Omental fat pad (tissue), 4 donors: ENCODE measurements at places on chromosomes 13 and 19.

DNA sequence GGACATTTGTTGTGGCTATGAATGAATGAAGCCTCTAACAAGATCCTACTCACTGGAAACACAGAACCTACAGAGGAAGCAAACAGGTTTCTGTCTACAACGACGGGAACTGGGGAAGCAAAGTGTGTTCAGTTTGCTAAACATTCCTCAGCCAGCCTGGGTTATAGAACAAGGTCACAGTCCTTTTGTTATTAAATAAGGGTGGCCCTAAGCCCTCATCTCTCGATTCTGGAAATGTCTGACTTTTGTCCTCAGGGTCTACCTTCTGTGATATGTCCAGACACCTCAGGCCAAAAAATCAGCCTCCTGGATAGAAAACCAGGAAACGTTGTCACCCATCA, 64.6 kb upstream of the ARHGEF7 start:
- no peak for DNase-seq

- DNase-seq = no peak
Observed at GRCh38 chr19:18265582-18265981, 8.7 kb downstream of the IQCN start.

- DNase-seq = no peak
Observed at GRCh38 chr19:8194528-8195267, 14.5 kb upstream of the CERS4 start.

GRCh38 chr19:55656988-55657747, 2.3 kb downstream of the U2AF2 start:
- DNase-seq = no peak

GRCh38 chr19:41376241-41376997, at the start of gene TMEM91:
Gene TMEM91 (plus strand): TSS chr19:41376533. CDS start chr19:41378310, 1,777 bp downstream.
- no peak for DNase-seq

- no peak for DNase-seq
Observed at GRCh38 chr19:44807162-44807561, 1.7 kb upstream of the BCAM start.

DNA sequence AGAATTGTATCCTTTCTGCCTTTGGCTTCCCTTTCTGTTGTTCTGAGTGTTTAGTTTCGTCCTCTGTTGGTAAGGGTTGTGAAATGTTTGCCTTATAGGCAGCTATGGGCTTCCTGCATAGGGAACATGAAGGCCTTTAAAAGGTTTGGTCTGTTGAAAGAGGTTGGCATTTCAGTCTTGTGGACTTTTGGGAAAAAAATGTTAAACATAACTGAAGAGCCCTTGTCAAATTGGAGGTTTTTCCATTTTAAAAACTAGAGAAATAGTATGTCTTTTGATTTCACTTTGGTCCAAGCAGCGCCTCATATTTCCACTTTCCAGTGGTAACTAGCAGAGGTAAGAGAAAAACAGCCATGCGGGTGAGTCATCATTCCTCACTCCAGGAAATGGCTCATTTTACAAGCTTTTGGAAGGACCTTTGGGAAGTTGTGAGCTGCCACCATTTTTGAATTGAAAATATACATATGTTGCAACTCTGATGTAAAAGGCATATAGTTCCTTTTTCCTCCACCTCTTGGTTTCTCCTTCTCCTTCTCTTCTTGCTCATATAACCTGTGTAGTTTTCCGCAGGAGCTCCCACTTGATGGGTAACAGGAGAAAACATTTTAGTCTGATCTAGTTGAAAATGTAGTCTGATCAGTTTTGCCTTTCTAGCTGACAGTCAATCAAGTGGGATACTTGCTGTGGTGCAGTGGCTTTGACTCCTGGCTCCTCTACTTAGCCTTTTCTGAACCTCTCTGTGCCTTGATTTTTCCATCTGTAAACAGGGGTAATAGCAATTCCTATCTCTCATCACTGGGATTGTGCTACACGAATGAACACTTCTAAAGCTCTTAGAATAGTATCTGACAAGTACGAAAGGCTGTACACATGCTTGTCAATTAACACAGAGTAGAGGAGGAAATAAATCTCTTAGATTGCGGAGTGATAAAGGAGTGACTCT, 23.0 kb downstream of the GPC6 start:
- DNase-seq = no peak

DNA sequence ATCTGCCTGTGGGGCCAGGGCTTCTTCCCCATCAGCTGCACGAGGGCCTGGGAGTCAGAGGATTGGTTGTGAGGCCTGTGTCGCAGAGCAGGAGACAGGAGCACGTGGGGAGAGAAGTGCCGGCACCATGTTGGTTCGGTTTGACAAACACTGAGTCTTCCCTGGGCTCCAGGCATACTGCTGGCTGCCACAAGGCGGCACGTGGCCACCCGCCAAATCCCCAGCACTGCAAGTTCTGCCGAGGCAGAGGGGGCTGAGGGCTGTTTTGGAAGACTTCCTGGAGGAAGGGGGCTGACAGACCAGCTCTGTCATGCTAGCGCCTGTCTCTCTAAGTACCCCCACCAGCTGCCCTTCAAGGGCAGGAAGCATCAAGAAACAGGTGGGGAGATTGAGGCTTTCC, 9.5 kb downstream of the SHANK1 start:
- no peak for DNase-seq

GRCh38 chr13:98487016-98487415, 89.9 kb downstream of the STK24 start:
- no peak for DNase-seq

- DNase-seq = peak; percentile 35
Observed at GRCh38 chr19:52453324-52454094, at the start of gene ZNF578. Gene ZNF578 (plus strand): TSS chr19:52453553. CDS start chr19:52501846, 48,293 bp downstream.

DNA sequence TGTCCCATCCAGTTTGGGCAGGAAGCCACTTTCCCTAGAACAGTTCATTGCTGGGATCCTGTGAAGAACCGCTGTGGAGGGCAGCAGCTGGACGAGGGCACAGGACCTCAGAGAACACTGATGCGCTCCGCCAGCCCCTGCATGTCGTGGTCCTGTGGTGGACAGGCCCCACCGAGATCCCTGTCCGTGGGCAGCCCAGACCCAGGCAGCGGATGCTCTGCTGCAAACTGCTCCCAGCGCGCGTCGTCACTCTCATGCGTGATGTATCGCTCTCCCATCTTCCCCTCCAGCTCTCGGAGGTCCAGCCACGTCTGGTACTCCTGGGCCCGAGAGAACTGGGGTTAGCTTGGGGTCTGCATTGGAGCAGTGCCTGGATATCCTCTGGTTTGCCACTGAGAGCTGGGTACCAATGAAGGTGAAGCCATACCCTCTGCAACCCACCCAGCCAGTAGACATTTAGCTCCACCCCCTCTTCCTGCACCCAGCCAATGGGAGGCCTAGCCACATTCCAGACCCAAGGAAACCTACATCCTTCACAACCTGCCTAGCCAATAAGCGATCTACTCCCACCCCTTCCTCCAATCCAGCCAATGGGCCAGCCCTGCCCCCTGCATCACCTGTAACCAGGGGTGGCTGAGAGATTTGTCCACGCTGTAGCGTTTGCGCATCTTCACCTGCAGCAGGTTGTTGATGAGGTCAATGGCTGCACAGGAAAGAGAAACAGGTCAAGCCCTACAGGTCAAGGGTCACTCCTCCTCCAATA, 13.6 kb upstream of the DACT3 start:
- DNase-seq = no peak

DNA sequence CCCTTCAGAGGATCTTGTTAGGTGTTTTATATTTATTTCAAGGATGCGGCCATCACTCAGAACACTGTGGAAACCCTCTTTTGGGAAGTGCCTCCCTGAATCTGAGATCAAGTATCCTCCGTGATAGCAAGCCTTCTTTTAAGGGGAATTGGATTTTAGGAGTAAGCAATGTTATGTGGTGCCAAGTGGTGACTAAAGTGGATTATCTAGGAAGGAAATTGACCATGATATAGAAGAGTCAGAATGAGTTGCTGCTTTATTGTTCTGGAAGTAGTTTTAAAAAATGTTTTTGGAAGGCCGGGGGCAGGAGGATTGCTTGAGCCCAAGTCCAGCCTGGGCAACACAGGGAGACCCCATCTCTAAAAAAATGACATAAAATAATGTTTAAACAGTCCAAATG, 6.7 kb downstream of the ERCC5 start:
- DNase-seq = no peak

DNA sequence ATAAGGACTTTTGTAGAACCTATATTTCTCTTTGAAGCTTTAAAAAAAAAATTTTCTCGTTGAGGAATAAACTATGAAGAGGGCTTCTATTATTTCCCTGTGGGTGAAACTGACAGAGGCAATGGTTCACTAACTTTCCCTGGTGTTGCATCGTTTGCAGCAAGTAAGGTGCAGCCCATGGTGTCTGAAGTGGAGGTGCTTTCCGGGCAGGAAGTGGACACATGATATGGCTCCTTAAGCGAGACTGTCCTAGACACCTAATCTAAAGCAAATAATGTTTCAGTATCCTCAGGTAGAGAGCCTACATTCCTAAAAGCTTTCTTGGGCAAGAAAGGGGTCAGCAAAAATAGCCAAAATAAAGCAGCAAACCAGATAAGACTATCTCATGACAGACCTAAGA, 437.6 kb upstream of the ARGLU1 start:
- no peak for DNase-seq

DNA sequence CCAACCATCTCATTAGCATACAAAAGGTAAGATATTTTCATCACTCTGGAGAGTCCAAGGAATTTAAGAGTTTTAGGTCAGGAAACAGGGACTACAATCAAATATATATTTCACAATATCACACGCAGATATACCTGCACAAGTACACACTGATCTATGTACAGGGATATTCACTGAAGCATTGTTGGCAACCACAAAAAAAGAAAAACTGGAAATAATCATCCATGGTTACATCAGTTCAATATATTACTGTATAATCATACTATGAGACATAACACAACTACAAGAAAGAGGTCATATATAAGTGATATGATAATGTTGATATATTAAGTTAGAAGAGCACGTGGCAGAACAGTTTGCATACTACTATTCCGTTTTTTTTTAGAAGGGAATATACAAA, 2.2 kb upstream of the SERP2 start:
- DNase-seq = no peak

DNA sequence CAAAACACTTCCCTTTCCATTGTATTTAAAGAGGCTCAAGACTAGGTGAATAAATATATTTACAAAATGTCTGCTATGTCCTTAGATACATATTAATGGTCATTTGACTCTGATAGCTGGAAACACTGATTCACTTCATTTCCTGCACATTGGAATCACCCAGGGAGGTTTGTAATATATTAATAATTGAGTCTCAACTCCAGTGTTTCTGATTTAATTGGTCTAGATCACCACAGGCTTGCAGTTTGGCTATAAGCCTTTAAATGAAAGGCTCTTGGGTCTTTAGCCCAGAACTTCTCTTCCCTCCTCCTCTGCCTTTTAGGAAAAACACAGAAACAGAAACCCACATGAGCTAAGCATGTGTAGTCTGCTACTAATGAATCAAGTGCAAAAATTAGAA, 378.0 kb downstream of the TBC1D4 start:
- no peak for DNase-seq

- no peak for DNase-seq
Observed at GRCh38 chr13:76455960-76456359, 430.2 kb downstream of the KCTD12 start.

GRCh38 chr19:16024266-16025107, 51.8 kb upstream of the TPM4 start:
- DNase-seq = no peak

GRCh38 chr13:74576420-74576819, 442.2 kb upstream of the KLF12 start:
- no peak for DNase-seq

DNA sequence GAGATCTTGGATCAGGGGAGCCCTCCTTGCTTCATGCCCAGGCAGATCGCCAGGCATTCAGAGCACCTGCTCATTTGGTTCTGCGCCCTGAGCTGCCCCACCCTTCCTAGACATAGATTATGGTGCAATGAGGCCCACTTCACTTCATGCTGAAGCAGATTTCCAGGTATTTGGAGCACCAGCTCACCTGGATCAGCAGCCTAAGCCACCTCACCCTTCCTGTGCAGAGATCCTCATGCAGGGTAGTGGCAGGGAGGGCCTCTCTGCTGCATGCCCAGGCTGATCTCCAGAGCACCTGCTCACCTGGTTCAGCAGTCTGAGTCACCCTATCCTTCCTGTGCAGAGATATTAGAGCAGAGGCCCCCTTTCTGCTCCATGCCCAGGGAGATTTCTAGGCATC, 1966.1 kb downstream of the PCDH9 start:
- no peak for DNase-seq

- DNase-seq = no peak
Observed at GRCh38 chr19:29759359-29759758, 44.3 kb upstream of the C19orf12 start.

DNA sequence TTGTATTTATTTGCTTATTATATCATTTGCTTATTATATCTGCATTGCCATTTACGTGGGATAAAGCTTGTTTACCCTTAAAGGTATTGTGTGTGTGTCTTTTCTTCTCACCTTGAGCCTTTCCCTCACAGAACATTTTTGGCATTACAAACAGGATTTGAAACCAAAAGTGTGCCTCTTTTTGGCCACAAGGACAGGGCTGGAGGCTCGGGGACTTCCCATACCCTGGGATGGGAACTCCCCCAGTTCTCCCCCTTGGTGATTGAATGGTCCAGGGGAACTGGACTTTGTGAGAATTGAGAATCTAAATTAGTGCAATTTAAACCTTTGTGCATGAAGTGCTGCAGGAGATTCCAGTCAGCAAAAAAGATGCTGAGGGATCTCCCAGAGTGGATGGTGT, 2.4 kb upstream of the ZNF506 start:
- no peak for DNase-seq

DNA sequence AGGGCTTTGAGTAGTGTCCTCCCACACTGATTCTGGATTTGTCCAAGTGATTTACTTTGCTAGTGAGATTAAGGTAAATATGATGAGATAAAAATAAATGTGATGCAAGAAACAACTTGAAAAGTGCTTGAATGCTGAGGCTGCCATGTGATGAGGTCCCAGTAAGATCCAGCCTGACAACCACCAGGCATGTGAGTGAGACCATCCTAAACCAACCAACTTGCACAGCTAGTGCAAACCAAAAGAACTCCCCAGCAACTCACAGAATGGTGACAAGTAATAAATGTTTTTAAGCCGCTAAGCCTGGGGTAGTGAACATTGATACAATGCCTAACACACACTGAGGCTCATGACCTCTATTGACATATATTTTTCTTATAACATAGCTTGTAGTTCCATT, 13.3 kb upstream of the RBM26 start:
- no peak for DNase-seq

GRCh38 chr13:51322826-51323225, 16.7 kb upstream of the SERPINE3 start:
- DNase-seq = no peak

- DNase-seq = no peak
Observed at GRCh38 chr19:44603201-44603945, 10.0 kb upstream of the IGSF23 start.

GRCh38 chr19:8398311-8398771, 8.2 kb downstream of the RAB11B start:
- DNase-seq = no peak

GRCh38 chr13:100338275-100338674, 249.4 kb downstream of the PCCA start:
- no peak for DNase-seq

DNA sequence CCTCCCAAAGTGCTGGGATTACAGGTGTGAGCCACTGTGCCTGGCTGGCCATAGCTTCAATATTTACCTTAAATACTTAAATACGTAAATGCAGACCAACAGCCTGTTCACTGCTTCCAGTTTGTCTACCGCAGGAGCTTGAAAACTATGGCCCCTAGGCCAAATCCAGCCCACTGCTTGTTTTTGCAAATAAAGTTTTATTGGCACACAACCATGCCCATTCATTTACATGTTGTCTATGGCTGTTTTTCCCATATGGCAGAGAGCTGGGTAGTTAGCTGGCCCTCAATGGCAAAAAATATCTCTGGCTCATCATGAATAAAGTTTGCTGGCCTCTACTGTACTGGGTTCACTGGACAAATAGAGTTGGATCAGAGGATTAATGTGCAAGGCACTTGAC, 11.8 kb downstream of the PRR12 start:
- DNase-seq = no peak

GRCh38 chr13:34620862-34621261, 321.2 kb upstream of the NBEA start:
- no peak for DNase-seq
